Small intestine (tissue), 16 donors: ENCODE measurements at places on chromosomes 4 and X.
A peak's percentile ranks its signal among the peaks of the same experiment; 100 is the strongest.

GRCh38 chr4:177313263-177313662 is 3.6 kb downstream of the NEIL3 start:
- DNase-seq, result no peak

GRCh38 chr4:186260117-186260503 is 5.9 kb upstream of the F11 start:
- DNase-seq, result peak; percentile 63

- no peak for DNase-seq
Observed at GRCh38 chr4:22492987-22493386, 22.9 kb downstream of the ADGRA3 start.

DNA sequence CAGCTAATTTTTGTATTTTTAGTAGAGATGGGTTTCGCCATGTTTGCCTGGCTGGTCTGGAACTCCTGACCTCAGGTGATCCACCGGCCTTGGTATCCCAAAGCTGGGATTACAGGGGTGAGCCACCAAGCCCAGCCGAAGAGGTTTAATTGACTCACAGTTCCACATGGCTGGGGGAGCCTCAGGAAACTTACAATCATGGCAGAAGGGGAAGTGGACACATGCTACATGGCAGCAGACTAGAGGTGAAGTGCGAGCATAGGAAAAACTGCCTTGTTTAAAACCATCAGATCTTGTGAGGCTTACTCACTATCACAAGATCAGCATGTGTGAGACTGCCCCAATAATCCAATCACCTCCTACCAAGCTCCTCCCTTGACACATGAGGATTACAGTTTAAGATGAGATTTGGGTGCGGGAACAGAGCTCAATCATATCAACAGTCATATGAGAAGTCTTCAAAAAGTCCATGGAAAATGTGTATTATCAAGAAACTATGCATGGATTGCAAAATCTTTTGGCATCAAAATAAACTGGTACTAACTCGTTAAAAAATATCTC is 25.8 kb upstream of the RPL39 start:
- no peak for DNase-seq

DNA sequence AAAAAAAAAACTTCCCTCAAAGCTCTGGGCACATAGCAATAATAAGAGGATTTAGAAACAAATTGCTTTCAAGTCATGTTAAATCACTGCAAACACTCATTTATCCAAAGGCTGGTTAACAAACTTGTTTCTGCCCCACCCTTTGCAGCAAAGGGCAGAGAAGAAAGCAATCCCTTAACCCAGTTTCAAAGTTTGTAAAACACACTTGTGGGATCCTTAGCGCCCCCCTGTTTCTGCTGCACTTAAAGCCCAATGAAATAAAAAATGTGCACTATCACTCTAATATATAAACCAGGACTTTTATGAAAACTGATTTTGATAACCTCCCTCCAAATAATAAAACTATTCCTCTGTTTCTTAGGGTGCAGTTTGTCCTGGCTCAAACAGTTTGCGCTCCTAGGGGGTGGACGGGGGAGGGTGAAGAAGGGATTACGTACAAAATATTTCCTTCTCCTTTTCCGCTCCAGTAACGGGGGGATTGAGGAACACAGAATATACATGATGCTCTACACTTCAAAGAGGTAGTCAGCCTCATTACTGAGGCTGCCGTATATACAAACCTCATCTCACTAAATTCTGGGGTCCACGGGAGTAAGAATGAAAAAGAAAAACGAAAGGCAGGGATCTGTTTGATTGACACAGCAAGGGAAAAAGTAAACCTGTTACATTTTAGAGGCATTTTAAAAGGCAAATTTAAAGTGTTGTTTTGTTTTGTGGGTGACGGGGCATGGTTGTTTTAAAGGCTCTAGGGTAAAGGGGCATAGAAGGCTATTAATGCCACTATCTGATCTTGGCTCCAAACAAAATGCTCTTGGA is 3.1 kb upstream of the PCDH10 start:
- no peak for DNase-seq

GRCh38 chr4:43758836-43759235 is 689.8 kb downstream of the KCTD8 start:
- DNase-seq, result no peak

- DNase-seq, result no peak
Observed at GRCh38 chr4:16687011-16687410, 211.4 kb downstream of the LDB2 start.

DNA sequence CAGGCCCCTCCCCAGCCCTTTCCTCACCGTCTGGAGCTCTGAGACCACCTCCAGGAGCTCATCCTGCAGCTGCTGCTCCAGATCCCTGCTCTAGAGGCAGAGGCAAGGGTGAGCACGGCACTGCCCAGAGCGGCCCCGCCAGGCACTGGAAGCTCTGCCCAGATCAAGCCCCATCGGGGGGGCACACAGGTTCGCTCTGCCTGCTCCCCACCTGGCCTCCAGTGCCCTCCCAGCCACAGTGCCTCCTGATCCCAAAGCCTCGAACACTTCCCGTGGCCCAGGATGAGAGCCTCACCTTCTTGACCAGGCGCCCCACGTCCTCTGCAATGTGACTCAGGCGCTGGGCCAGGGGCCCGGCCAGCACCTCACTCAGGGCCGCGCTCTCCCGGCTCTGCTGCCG is 5.0 kb downstream of the ARHGAP4 start:
- no peak for DNase-seq

- DNase-seq, result no peak
Observed at GRCh38 chr4:5785806-5786680, 75.0 kb downstream of the EVC start.

DNA sequence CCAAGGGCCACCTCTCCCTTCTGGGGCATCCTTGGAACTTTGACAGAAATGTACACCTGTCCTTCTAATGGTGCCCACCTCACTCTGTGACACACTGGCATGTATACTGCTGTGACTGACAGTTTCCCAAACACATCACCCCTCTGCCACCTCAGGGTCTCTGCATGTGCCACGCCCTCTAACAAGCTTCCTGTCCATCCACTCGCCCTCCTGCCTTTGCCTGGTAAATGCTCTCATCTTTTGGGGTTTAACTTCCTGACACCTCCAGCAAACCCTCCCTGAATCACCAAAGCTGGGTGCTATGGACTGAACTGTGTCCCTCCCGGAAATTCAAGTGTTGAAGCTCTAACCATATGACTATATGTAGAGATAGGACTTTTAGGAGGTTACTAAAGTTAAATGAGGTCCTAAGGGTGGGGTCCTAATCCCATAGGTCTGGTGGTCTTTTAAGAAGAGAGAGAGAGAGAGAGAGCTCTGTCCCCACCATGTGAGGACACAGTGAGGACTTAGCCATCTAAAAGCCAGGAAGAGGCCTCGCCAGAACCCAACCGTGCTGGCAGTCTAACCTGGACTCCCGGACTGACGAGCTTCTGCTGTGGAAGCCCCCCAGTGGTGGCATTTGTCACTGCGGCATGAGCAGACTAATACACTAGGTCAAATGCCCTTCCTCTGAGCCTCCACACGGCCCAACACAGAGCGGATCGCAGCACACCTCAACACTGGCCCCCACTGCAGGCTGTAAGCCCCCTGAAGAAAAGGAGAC is 95.6 kb downstream of the AFAP1 start:
- DNase-seq, result peak; percentile 67

- DNase-seq, result no peak
Observed at GRCh38 chr4:95021099-95021498, 263.3 kb downstream of the BMPR1B start.

DNA sequence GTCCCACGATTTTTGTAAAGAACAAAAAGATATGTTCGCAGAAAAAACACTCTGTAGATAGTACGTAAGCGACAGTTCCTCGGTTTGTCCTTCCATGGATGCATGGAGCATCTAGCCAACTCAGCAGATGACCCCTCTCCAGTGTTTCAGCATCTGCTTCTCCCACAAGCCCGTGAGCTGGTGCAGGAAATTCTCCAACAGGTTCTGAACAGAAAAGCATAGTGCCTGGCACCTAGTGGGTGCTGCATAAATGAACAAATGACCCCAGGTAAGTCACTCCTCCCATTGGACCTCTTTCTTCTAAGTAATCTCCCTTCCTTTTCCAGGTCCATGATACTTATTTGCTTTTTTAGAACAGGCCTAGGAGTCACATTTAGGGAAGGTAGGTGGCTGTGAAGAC is 966 bp upstream of the KIAA0232 start:
- no peak for DNase-seq

DNA sequence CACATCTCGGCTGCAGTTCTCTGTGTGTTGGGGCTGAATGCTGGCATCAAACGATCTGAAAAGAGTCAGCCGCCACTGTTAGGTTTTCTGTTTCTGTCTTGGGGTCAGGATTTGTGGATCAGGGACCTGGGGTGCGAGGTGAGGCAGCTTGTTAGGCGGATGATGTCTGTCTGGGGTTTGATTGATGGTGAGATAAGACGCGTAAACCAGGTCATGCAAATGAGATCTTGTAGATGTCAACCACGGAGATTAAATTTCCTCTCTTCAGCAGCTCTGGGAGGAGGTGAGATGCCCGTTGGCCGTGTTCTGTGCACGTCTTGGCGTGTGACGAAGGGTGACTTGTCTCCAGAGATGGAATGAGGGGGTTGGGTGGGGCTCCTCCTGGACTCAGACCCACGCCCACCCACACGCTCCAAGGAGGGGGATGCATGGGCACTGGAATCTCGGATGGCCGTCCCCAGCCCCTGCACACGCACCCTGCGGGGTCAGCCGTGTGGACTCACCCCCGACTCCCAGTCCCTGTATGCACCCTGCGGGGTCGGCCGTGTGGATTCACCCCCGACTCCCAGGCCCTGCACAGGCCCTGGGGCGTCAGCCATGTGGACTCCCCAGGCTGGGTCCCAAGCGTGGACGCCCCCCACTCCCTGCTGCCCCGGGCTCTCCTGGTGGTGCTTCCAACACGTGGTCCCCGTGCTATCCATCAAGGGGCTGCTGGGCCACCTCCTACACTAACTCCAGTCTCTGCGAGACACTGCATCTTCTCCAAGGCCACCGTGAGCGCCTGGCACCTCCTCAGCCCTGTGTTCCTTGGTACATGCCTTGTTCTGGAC is 16.0 kb upstream of the UVSSA start:
- DNase-seq, result no peak

DNA sequence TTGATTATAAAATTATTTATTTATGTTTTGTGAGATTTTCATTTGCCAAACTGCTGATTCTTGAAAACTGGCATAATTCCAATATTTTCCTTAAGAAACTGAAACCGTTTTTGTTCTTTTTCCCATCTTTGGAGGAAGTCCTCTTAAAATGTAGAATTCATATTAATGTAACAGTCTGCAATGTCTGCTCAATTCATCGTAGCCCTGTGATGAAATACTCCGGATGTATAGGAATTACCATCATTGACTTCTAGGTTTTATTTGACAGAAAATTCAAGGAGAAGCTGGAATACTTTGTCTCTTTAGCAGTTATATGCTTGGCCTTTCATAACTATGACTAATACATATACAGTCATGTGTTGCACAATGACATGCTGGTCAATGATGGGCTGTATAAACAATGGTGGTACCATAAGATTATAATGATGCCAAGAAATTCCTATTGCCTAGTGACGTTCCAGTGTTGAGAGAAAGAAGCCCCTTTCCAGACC is 185.0 kb upstream of the GPRIN3 start:
- DNase-seq, result no peak

DNA sequence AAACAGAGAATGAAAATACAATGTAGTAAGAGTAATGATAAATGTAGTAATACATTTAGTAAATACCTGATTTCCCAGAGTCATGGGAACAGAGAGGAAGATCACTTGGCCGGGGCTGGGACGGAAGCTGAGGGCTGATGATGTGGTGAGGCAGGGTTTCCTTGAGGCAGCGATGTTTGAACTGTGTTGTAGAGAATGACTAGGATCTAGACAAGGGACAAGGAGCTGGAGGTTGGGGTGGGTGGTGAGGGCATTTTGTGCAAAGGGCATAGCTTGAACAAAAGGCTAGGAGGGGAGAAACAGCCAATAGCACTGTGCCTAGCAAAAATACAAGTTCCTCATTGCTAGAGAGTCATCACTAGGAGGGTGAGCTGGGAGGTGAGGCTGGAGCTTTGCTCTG is 64.3 kb upstream of the RAPGEF2 start:
- DNase-seq, result no peak

DNA sequence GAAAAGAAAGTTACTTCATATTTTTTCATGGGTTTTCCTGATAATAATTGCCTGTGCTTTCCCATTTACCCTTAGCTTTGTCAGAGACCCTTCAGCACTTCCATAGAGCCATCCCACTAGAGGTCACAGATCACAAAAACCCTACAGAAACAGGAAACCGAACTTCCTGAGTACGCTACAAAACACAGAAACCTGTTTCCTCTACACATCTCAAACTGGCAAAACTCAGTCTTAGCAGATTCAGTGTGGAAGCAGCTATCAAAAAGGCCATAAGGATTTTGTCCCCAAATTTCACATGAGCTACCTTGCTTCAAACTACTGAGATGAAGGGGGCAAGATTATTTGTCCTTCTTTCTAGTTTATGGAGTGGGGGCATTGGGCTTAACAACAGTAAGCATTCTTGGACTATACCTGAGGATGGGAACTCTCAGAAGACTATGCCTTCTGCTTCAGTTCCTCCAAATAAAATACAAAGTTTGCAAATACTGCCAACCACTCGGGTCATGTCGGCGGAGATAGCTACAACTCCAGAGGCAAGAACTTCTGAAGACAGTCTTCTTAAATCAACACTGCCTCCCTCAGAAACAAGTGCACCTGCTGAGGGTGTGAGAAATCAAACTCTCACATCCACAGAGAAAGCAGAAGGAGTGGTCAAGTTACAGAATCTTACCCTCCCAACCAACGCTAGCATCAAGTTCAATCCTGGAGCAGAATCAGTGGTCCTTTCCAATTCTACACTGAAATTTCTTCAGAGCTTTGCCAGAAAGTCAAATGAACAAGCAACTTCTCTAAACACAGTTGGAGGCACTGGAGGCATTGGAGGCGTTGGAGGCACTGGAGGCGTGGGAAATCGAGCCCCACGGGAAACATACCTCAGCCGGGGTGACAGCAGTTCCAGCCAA is at the start of gene MMRN1:
Gene MMRN1, plus strand, starts transcription at position 206 of the 902 bp plus-strand sequence. Its CDS starts 118 bp downstream, at position 324.
- no peak for DNase-seq

GRCh38 chr4:112677519-112678091 is 40.7 kb downstream of the LARP7 start:
- DNase-seq, result no peak
